ENCODE measurements at places on chromosomes 16 and 17.

DNA sequence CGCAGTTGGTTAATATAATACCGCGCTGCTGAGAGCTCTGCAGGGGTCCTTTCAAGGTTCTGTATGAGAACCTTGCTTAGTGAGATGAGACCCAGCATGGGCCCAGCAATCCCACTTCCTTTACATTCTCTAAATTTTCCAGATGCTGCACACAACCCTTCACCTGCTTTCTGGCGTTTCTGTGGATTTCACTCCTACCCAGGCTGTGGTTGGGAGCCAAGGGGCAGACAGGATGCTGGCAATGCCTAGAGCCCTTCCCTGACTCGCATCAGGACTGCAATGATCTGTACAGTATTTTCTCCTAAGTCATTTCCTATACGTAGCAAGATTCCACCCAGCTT lies 10.1 kb upstream of the PIPOX start:
- DNase-seq: no peak

- no peak for DNase-seq
These were observed 64.6 kb downstream of the CYTH1 start for GRCh38 chr17:78717431-78717980.

- DNase-seq: no peak
These were observed 25.7 kb downstream of the PHKB start for GRCh38 chr16:47486856-47487255.

GRCh38 chr17:8210761-8211458 lies 535 bp upstream of the AURKB start:
- no peak for DNase-seq

GRCh38 chr17:60439501-60439900 lies 17.2 kb downstream of the CHCT1 start:
- DNase-seq: peak; percentile 53

DNA sequence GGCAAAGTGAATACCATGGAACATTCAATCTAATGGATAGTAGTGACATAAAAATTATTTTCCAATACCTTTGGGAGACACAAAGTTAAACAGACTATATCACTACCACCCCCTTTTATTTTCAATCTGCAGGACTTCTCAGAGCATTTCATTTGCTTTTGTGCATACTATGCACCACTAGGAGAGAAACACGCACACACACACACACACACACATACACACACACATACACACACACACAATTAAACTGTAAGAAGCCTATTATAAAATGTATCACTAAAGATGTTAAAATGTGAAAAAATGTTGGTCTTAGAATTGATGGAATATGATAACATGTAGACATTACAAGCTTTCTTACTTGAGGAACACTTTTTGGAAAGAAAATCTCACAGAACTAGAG lies 331.4 kb downstream of the CA10 start:
- DNase-seq: no peak

DNA sequence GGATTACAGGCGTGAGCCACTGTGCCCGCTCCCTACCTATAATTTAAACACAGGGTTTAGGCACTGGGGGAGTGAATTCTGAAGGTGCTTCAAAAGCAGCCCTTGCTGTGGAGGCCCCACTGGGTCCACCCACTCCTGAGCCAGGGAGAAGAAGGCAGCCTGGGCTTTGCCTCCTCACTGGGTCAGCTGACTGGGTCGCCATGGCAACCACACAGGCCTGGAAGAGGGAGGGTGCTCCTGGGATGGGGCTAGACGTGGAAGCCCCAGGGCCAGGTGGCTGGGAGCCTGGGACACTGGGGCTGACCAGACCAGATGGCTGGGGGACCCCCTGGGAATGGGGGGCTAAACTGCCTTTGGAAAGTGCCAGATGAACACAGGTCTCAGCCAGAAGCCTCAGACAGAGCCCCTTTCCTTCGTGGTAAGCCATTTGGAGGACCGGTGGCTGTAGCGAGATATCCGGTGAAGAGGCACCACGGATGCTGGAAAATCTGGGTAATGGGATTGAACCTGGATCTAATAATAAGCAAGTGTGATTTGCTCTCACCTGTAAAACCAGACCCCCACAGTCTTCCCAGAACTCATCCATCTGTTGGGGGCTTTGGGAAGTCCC lies 32.9 kb downstream of the TRARG1 start:
- no peak for DNase-seq

GRCh38 chr16:11170696-11171447 lies 85.1 kb downstream of the SOCS1 start:
- peak; percentile 22 for DNase-seq

- no peak for DNase-seq
These were observed 81.1 kb downstream of the TNRC6C start for GRCh38 chr17:78039581-78039980.

DNA sequence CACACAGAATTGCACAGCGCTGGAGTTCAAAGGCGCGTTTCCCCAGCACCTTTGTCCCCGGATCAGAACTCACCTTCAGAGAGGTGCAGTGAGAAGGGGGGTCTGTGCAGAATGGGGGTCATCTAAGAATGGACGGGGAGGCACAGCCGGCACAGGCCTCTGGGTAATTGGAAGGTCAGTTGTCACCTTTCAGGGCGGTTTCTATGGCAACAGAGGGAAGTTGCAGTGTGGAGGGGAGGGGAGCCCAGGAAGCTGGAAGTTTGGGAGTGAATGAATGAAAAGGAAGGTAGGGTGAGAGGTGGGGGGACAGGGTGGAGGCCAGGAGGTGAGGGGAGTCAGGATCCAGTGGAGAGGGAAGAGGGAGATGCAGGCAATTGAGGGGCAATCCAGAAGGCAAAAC lies 12.4 kb upstream of the KCNG4 start:
- DNase-seq: no peak

DNA sequence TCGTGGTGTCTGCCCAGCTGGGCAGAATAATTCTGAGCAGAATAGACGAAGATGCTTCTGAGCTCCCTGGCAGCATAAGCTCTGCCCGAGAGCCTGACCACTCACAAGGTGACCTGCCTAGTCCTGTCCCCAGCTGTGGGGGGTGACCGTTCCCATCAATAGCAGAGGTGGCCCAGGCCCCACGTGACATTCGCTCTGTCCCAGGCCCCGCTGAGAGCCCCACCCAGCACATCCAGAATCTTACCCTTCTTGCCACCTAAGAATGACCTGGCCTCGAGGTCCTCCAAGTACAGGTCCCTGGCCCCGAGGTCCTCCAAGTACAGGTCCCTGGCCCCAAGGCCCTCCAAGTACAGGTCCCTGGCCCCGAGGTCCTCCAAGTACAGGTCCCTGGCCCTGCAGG lies 695 bp upstream of the TMEM204 start:
- no peak for DNase-seq

DNA sequence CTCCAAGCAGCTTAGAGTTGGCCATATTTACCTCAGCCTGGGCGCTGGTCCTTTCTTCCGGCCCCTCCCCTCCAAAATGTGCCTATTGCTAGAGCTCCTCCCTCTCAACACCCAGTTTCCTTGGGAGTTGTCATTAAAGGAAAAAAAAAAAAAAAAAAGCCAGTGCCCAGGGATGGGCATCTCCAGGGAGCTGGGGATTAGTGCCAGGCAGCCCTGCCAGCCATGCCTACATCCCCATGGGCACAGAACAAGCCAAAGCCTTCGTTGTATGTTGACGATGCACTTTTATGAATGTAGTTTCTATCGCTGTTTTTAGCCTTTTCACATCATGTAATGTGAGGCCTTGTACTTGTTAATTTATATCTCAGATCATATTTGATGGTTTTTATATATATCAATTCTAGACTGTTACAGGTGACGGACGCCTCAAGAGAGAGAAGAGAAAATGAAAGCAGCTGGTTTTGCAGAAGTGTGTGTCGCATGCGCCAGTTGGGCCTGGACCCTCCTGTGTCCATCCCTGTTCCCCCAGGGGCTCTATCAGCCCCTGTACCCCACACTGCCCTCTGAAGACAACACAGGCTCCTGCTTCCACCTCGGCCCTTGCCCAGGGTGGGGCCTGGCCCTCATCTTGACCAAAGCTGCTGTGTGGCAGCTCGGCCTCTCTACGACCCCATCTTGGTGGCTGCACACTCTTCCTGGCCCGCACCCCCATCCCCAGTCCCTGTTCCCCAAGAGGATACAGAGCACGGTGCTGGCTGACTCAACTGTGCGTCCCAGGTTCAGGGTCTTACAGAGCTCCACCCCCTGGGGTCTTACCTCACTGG lies 4.8 kb downstream of the LIMD2 start:
- peak; percentile 53 for DNase-seq

- no peak for DNase-seq
These were observed 158.7 kb downstream of the FOXL1 start for GRCh38 chr16:86737083-86737482.

DNA sequence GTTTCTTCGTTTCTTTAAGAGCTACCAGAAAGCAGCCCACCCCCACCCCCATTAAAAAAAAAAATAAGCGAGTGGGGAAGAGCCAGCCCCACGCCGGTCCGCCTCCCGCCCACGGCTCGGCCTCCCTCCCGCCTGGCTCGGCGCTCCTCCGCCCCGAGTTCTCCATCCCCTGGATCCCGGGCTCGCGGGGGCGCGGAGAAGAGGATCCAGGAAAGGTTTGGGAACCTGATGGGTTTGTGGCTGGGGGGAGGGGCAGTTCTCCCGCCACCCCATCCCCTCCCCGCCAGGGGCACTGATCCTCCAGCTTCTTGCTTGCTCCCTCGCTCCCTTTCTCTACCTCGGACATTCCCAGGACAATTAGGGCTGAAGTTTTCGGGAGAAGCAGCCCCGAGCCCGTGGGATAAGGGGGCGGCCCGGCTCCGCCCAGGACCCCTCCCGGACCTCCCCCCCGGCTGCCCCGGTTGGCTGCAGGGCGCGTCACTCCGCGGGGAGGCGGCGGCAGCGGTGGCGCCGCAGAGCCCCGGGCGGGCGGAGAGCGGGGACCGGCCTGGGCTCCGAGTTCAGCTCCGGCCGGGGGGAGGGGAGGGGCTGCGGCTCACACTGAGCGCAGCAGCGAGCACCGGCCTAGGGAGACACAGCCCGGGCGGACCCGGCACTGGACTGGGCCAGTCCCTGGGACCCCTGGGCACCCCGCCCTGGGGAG lies 1.0 kb upstream of the SALL1 start:
- DNase-seq: no peak

GRCh38 chr16:70750893-70751467 lies 50.0 kb downstream of the VAC14 start:
- DNase-seq: no peak

GRCh38 chr16:72934636-72935403 lies 113.1 kb downstream of the ZFHX3 start:
- DNase-seq: no peak

DNA sequence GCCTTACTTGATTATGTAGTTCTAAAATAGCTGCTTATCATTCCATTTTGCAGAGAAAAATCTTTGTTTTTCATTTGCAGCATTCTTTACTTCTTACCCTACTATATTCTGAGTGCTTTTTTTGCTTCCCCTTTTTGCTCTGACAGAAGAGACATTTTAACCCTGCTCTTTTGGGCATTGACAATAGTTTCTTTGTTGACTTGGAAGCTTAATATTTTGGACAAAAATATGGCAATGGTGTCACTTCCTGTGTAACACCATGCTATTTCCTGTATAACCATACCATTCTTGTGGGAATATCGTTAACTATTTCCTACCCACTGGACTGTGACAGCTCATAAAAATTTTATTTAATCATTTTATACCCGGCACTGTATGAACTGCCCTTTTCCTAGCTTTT lies 747.1 kb downstream of the CDH8 start:
- DNase-seq: no peak

DNA sequence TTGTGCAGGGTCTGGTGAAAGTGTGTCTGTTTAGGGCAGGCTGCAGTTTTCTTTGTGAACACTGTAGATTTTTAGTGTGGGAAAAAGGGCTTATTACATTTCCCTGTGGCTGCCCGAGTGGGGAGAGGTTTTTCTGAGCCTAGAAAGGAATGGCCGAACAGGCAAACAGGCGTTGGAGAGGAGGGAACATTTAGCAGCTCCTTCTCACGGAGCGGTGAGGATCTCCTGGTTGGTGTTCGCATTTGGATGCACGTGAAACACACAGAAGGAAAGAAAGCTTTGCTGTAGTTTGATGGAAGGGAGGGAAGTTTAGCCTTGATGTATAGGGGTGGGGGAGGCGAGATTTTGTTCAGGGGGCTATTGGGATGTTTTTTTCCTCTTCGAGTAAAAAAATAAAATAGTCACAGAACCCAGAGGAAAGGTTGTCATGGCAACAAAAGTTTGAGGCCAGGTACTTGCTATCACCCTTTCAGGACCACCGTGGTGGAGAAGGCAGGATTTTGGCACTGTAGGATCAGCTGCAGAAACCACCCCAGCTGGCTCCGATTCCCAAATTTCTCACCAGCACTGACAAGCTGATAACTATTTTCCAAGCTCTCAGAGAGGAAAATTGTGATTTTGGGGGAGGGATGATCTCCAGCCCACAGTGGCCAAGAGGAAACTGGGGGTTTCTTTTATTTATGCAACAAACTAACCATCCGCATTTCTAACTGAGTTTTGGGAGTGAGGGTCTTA lies 3.5 kb downstream of the GSG1L start:
- no peak for DNase-seq

DNA sequence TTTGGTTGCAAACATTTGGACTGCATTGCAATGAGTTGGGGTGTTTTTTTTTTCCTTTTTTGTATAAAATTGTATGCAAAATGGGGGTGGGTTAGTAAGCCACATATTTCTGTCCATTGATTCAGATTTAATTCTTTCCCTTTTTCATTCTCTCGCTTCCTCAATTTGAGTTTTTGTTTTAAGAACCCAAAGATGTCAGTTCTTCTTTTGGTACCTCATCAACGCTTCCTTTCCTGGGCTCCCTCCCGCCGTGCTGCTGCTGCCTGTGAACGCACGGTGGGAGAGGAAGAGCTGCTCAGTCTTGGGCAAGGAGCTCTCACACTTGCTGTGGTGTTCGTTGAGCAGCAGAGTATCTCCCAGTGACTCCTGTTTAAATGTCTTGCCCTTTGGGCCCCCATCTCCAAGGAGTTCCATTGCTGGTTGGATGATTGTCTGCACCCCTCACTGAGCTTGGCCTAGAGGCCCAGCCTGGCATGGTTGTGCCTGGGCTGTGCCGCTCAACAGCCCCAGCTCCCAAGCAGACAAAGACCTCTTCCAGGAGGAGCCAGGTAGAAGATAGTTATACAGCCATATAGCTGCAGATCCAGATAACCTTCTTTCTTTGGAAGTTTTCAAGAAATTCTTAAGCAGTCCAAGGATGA lies 13.6 kb downstream of the UBFD1 start:
- DNase-seq: no peak

GRCh38 chr17:13562271-13562800 lies 39.4 kb downstream of the HS3ST3A1 start:
- no peak for DNase-seq

GRCh38 chr17:81635431-81635830 lies 1.5 kb downstream of the NPLOC4 start:
- no peak for DNase-seq

DNA sequence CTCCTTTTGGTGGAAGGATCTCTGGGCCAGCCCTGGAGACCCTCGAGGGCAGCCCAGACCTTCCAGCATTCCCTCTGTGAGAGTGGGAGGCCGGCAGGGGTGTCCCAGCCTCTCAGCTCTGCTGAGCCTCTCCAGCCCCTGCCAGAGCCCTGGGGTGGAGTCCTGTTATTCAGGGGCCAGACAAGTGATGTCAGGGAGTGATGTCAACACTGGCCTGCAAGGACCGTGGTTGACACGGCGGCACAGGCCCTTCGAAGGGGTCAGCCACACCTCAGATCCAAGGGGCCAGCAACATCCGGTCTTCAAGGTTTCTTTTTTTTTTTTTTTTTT lies 231.2 kb downstream of the KATNIP start:
- DNase-seq: no peak
